ENCODE measurements at places on chromosomes 12 and 14.

- peak; percentile 34 for DNase-seq
Observed at GRCh38 chr12:53325511-53326061, 4.2 kb upstream of the AAAS start.

DNA sequence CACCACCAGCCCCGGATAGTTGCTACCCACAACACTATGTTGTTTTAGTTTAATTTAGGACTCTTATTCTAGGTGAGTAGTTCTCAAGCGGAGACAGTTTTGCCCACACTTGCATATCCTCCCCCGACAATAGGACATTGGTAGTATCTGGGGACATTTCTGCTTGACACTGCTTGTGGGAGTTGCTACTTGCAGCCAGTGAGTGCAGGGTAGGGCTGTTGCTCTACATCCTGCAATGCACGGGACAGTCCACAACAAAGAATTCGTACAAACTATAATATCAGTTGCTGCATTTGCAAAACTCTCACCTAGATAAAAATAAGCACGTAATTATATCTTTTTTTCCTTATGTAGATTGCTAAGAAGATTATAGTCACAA is 111.8 kb upstream of the DNM1L start:
- DNase-seq: no peak

DNA sequence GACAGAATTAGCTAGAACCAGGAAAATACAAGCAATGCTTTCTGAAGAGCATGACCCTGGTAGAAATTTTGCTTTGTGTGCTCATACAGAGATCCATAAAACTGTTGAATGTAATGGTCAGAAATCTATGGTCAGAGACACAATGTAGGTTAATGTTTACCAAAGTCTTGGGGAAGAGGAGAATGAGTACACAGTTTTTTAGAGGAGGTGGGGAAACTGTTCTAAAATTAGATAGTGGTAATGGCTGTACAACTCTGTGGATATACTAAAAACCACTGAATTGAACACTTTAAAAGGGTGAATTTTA is 109.5 kb upstream of the ARHGAP5 start:
- no peak for DNase-seq

GRCh38 chr12:30706476-30706875 is 10.8 kb upstream of the IPO8 start:
- DNase-seq: no peak

GRCh38 chr14:53963320-53964227 is 6.9 kb upstream of the BMP4 start:
- DNase-seq: no peak

DNA sequence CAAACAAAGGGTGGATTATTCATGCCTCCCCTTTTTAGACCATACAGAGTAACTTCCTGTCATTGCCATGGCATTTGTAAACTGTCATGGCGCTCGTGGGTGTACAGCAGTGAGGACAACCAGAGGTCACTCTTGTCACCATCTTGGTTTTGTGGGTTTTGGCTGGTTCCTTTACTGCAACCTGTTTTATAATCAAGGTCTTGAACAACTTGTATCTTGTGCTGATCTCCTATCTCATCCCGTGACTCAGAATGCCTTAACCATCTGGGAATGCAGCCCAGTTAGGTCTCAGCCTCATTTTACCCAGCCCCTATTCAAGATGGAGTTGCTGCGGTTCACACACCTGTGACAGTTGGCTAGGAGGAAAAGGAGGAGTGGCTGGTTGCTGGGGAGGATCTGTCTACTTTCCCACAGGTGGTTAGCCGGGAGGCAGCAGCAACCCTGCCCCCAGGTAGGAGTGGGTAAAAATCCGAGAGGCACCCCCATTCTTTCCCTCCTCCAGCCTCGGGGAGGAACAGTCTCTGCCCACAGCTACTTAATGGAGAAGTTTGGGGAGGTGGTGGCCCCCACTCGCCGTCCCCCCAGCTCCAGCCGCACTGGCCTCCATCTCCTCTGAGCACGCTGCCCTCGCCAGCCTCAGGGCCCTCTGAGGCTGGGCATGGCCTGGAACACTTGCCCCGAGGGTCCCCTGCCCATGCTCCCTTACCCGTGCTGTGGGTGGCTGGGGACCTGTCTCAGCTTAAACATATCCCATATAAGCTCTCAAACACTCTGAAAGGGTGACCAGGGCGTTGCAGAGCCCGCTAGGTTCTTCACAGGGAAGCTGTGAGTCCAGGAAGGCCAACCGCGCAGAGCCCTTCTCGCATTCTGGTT is 41.7 kb downstream of the SMIM41 start:
- DNase-seq: no peak

GRCh38 chr12:104888481-104888880 is 69.6 kb downstream of the SLC41A2 start:
- DNase-seq: no peak

- no peak for DNase-seq
Observed at GRCh38 chr12:55058082-55058481, 38.3 kb downstream of the NEUROD4 start.

DNA sequence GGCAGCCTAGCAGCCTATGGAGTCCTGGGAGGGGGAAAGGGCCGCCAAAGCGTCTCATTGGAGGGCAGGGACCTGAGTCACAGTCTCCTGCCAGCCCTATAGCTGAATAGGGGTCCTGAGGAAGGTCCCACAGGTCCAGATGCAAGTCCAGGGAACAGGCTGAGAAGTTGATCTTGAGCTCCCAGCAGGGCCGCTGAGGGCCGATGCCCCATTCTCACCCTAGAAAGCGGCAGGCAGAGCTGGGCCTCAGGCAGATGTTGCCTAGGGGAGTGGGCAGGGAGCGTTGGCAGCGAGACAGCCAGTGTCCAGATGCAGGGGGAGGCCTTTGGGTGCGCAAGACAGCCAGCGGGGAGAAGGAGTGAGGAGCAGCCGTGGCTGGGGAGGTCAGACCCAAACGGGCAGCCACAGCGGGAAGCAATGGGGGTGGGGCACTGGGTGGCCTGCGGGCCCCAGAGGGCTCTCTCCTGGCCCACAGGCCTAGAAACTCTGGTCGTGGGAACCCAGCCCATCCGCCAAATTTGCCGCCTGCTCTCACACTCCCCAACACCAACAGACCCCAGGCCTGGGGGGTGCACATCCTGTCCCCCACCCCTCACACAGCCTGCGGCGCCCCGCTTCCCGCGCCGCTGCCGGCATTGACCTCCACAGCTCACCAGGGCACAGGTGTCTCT is 1.1 kb downstream of the HDAC7 start:
- DNase-seq: peak; percentile 44
